ENCODE measurements at places on chromosomes 11 and 22.

GRCh38 chr11:2934611-2935239 lies 5.5 kb upstream of the PHLDA2 start:
- no peak for DNase-seq

- no peak for DNase-seq
Measured at GRCh38 chr22:32119568-32120235, 39.4 kb downstream of the C22orf42 start.

- DNase-seq: no peak
Measured at GRCh38 chr22:35977136-35977535, 51.5 kb downstream of the RBFOX2 start.

GRCh38 chr11:36212564-36213392 lies 76.4 kb downstream of the COMMD9 start:
- DNase-seq: no peak

DNA sequence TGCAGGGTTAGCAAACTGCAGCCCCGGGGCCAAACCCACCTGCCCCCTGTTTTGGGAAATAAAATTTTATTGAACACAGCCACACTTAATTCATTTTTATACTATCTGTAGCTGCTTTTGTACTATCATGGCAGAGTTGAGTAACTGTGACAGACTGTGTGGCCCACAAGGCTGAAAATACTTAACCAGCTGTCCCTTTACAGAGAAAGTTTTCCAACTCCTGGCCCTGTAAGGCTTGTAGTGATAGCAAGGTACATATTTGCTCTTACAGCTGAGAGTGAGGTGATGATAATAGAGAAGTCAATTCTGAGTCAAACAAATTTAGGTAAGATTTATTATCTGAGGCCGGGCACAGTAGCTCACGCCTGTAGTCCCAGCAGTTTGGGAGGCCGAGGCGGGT lies 87.4 kb upstream of the SLC6A5 start:
- DNase-seq: no peak

- no peak for DNase-seq
Measured at GRCh38 chr22:45726081-45726480, 54.4 kb downstream of the ATXN10 start.
